Thoracic aorta (tissue), 2 donors: ENCODE measurements at places on chromosomes 7 and 10. TPM values are rescaled to one million over a fixed set of nuclear protein-coding genes. Genes with fewer than 3 reads are reported as not detected.

DNA sequence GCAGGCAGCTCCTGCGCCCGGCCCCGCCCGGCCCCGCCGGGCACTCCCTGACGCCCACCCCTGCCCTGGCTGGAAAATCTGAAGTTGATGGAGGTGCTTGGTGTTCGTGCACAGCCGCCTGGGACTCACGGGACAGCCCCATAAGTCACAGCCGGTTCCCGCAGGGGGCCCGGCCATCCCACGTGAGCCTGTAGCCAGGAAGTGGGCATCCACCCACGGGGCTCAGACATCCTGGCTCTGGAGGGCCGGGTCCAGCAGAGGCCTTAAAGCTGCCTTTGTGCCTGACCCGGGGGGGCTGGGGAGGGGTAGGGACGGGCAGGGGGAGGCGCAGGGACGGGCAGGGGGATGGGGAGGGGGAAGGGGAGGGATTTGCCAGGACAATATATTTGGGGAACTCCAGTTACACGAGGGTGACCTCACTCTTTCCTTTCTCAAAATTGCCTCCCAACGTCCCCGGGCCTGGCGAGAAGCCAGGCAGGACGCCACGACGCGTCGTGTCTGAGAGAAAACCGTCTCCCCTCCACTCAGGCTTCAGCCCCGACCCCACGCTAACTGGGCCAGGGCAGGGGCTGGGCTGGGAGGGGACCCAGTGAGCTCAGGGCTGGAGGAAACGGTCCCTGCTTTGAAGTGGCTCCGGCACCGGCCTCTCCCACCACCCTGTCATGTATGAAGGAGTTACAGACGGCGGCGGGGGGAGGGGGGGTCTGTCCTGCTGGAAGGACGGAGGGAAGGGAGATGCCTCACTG lies 82.1 kb upstream of the PDGFA start:
- H3K36me3 ChIP-seq, result no peaks in the 10 kb centered on the region
- DNase-seq, result peak; percentile 76
- H3K4me3 ChIP-seq, result peak overlapping the region; percentile 59
- H3K27me3 ChIP-seq, result no peaks in the 10 kb centered on the region

GPR15LG gene
- not detected for total RNA-seq

DNA sequence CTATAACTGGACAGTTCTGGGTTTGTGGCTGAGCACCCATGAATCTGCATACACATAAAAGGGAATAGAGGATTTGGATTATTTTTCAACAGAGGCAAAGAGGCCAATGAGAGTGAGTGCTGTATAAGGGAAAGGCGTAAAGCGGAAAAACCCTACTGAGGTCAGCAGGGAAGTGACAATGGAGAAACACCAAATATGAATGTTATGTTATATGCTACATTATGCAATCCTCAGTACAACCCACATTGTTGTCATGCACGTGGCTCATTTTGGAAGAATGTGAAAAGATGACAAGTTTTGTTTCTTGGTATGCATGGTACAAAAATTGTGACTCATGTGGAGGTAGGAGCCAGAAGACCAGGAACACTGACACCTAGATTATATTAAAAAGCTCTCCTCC lies 113.6 kb upstream of the AMPH start:
- DNase-seq, result no peak
- H3K27me3 ChIP-seq, result no peaks in the 10 kb centered on the region
- peaks cover 13% of the 10 kb centered on the region for H3K36me3 ChIP-seq

DNA sequence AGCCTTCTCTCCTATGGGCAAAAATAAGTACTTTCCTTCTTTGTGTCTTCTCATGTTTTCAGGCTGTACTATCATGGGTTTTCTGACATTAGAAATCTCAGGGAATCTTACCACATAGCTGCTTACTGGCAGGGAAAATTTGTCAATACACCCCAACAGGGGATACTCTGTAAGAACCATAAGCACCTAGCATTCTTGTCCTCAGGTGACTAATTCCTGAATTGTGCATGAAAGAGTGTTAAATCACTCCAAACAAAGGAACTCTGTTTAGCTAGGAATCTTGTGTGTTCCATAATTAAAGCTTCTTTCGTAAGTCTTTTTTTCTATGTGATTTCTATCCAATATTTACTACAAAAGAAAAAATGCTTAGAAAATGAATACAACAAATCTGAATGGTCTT lies 206.7 kb upstream of the POT1 start:
- H3K4me3 ChIP-seq, result no peak overlapping the region
- no peak for DNase-seq
- H3K27ac ChIP-seq, result no peak overlapping the region
- H3K4me1 ChIP-seq, result no peaks in the 10 kb centered on the region
- H3K27me3 ChIP-seq, result no peaks in the 10 kb centered on the region

- no peaks in the 10 kb centered on the region for H3K27me3 ChIP-seq
- H3K4me3 ChIP-seq, result no peak overlapping the region
- H3K4me1 ChIP-seq, result peaks cover 6% of the 10 kb centered on the region
- DNase-seq, result no peak
- no peak overlapping the region for H3K27ac ChIP-seq
- H3K36me3 ChIP-seq, result no peaks in the 10 kb centered on the region
Measured at GRCh38 chr7:84781838-84782237, 405.0 kb downstream of the SEMA3D start.

GRCh38 chr7:41699516-41699915 lies 3.4 kb downstream of the INHBA start:
- H3K4me3 ChIP-seq, result peak overlapping the region; percentile 72
